ENCODE measurements at places on chromosomes 5 and 9. TPM values are rescaled to one million over a fixed set of nuclear protein-coding genes. Genes with fewer than 3 reads are reported as not detected.

MTRR gene
- 45.5 TPM for total RNA-seq

PRKACG gene
- not detected for total RNA-seq

GRCh38 chr5:159704160-159704559 lies 212.1 kb upstream of the ADRA1B start:
- H3K27ac ChIP-seq, result no peak overlapping the region
- no peak overlapping the region for H3K4me3 ChIP-seq
- H3K27me3 ChIP-seq, result no peaks in the 10 kb centered on the region
- H3K4me1 ChIP-seq, result no peaks in the 10 kb centered on the region
- no peaks in the 10 kb centered on the region for H3K36me3 ChIP-seq

GRCh38 chr5:170219615-170220014 lies 13.2 kb upstream of the C5orf58 start:
- no peaks in the 10 kb centered on the region for H3K27me3 ChIP-seq
- H3K27ac ChIP-seq, result no peak overlapping the region
- DNase-seq, result no peak
- no peaks in the 10 kb centered on the region for H3K36me3 ChIP-seq

DNA sequence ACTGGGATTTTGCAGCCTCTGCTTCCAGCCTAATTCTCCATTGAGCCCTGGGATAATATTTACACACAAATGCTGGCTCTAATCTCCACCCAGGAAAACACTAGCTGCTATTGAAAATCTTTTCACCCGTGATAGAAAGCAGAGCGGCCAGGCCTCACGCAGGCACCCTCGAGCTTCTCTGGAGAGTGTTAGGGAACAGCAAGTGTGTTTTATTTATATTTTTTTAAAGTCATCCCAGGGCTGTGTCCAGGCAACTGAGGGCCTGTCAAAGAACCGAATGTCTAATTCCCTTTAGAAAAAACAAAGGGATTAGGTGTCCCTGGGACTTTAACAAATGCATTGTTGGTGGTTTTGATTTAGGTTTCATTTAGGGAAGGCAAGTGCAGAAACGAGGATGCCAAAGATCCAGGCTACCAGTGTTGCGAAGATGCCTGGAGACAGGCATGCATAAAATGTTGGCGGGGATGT lies 51.2 kb upstream of the SPRY4 start:
- H3K4me1 ChIP-seq, result no peaks in the 10 kb centered on the region
- no peak for DNase-seq
- H3K4me3 ChIP-seq, result no peak overlapping the region
- H3K27ac ChIP-seq, result no peak overlapping the region
- no peaks in the 10 kb centered on the region for H3K27me3 ChIP-seq
- H3K36me3 ChIP-seq, result no peaks in the 10 kb centered on the region

- no peak for DNase-seq
- no peak overlapping the region for H3K27ac ChIP-seq
- no peaks in the 10 kb centered on the region for H3K36me3 ChIP-seq
- H3K4me3 ChIP-seq, result no peak overlapping the region
Observed at GRCh38 chr5:102863058-102863457, 108.0 kb downstream of the PAM start.

ARHGEF39 gene
- total RNA-seq, result 0.75 TPM

ZNF367 gene
- total RNA-seq, result 1.3 TPM

APBA1 gene
- total RNA-seq, result 8.0 TPM

DNA sequence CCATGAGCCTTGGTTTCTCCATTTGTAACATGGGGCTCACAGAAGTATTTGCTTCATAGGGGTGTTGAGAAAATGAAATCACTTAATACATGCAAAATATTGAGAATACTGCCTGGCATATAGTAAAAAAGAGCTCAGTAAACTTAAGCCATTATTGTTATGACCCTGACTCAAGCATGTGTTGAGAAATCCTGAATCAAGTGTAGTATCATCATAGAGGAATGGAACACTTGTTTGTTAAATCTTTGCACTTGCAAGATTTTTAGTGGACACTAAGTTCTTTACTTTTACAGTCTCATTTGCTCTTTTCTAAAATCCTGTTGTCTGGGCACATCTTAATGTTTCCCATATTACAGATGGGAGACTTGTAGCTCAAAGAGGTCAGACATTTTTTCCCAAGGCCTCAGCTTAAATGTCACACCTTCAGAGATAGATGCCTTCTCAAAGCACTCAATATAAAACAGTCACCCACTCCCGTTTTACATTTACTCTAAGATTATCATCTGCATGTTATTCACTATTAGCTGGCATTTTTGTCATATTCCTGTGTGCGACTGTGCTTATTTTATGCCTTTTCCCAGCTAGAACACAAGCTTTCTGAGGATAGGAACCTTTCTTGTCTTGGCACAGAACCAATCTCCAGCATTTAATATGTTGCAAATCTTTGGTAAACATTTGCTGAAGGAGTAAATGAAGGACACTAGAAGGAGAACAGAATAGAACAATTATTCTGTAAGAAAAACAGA lies 250.0 kb upstream of the TNC start:
- no peak overlapping the region for H3K4me3 ChIP-seq
- no peak overlapping the region for H3K27ac ChIP-seq
- DNase-seq, result no peak
- H3K4me1 ChIP-seq, result no peaks in the 10 kb centered on the region

FANCC gene
- total RNA-seq, result 5.7 TPM

DNA sequence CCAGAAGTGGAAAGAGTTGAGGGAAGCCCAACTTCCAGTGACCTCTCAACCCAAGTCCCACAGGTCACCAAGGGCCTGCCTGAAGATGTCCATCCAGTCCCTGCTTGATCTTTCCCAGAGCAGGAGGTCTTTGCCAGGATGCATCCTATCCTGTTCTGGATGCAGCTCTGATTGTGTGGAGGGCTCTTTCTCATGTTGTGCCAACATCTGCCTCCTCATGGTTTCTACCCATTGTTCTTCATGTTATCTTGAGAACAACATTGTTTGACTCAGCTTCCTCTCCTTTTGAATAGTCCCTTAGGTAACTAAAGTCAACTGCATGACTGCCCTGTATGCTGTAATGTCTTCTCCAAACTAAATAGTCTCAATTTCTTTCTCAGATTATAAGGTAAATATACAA lies 169.3 kb downstream of the CCDC192 start:
- DNase-seq, result no peak
- no peak overlapping the region for H3K4me3 ChIP-seq
- no peaks in the 10 kb centered on the region for H3K36me3 ChIP-seq
- no peak overlapping the region for H3K27ac ChIP-seq

DNA sequence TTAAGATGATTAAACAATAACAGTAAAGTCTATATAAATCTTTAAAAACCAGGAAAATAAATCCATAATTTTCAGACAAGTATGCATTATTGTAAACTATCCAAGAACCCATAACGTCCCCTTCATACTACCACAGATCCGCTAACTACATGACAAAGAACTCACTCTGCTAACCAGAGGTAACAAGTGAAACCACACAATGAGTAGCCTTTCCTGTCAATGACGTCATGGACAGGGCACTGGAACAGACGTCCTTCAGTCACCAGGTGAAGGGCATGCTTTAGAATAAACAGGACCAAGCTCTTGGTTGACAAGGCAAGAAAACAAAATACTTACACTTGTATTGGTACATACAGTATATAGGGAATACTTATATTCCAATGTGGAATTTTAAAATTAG lies 45.2 kb downstream of the RNF130 start:
- no peaks in the 10 kb centered on the region for H3K27me3 ChIP-seq
- H3K4me1 ChIP-seq, result no peaks in the 10 kb centered on the region
- H3K27ac ChIP-seq, result no peak overlapping the region
- no peak for DNase-seq
- H3K36me3 ChIP-seq, result peaks cover 3% of the 10 kb centered on the region
- H3K4me3 ChIP-seq, result no peak overlapping the region

CCL27 gene
- not detected for total RNA-seq

- H3K36me3 ChIP-seq, result no peaks in the 10 kb centered on the region
- H3K27ac ChIP-seq, result peak overlapping the region; percentile 91
- H3K27me3 ChIP-seq, result no peaks in the 10 kb centered on the region
- DNase-seq, result no peak
- H3K4me1 ChIP-seq, result peaks cover 21% of the 10 kb centered on the region
Observed at GRCh38 chr9:121282277-121283079, 14.5 kb downstream of the GSN start.

DNA sequence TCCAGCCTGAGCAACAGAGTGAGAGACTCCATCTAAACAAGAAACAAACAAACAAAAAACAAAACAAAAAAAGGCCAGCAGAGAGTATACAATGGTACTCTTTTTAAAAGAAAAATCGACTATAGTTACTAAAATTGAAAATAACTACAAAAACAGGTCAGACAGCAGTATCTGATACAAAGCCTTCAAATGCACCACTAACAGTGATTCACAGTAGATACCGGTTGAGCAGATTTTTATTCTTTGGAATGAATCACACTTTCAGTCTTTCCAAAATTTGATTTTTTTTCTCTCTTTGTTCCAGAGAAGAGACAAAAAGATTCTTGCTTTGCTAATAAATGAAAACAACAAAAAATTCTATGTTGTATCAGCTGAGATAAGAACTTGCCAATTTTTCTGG lies 36.9 kb downstream of the ROR2 start:
- H3K4me3 ChIP-seq, result no peak overlapping the region
- no peaks in the 10 kb centered on the region for H3K36me3 ChIP-seq
- no peaks in the 10 kb centered on the region for H3K4me1 ChIP-seq
- no peak overlapping the region for H3K27ac ChIP-seq
- no peaks in the 10 kb centered on the region for H3K27me3 ChIP-seq
- no peak for DNase-seq

GRCh38 chr5:115892021-115892420 lies 50.3 kb downstream of the AP3S1 start:
- H3K27me3 ChIP-seq, result no peaks in the 10 kb centered on the region
- H3K4me1 ChIP-seq, result no peaks in the 10 kb centered on the region
- no peak overlapping the region for H3K4me3 ChIP-seq

DNA sequence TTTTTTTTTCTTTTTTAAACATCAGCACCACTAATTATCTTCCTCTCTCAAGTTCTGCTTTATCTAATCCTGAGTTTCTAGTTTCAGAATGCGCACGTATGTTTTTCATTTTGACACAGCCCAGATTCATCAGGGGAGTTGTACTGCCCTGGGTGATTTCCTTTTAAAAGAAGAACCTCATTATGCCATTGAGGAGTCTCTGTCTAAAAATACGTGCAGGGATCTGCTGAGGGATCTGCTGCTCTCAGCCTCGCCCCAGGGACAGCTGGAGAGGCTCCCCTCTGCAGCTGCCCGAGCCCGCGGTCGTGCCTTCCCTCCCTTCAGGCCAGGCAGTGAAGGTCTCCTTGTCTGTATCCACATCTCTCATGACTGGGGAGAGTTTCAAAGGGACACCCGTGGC lies 273.1 kb downstream of the ARHGEF28 start:
- no peak overlapping the region for H3K27ac ChIP-seq
- DNase-seq, result no peak
- H3K4me3 ChIP-seq, result no peak overlapping the region
- H3K36me3 ChIP-seq, result peaks cover 2% of the 10 kb centered on the region
- H3K27me3 ChIP-seq, result no peaks in the 10 kb centered on the region

- peak; percentile 70 for DNase-seq
- H3K4me3 ChIP-seq, result no peak overlapping the region
- H3K4me1 ChIP-seq, result no peaks in the 10 kb centered on the region
- H3K27me3 ChIP-seq, result no peaks in the 10 kb centered on the region
- no peak overlapping the region for H3K27ac ChIP-seq
Observed at GRCh38 chr5:176545737-176546509, 3.2 kb upstream of the CDHR2 start.

GRCh38 chr5:31066655-31067328 lies 126.7 kb upstream of the CDH6 start:
- H3K4me1 ChIP-seq, result peaks cover 3% of the 10 kb centered on the region
- DNase-seq, result no peak
- H3K27ac ChIP-seq, result no peak overlapping the region
- no peaks in the 10 kb centered on the region for H3K27me3 ChIP-seq

- no peaks in the 10 kb centered on the region for H3K27me3 ChIP-seq
- no peak overlapping the region for H3K4me3 ChIP-seq
- peaks cover 7% of the 10 kb centered on the region for H3K4me1 ChIP-seq
- no peaks in the 10 kb centered on the region for H3K36me3 ChIP-seq
- no peak for DNase-seq
- H3K27ac ChIP-seq, result no peak overlapping the region
Observed at GRCh38 chr5:143314659-143315058, 88.8 kb downstream of the NR3C1 start.

GPR150 gene
- total RNA-seq, result 0.23 TPM

DNA sequence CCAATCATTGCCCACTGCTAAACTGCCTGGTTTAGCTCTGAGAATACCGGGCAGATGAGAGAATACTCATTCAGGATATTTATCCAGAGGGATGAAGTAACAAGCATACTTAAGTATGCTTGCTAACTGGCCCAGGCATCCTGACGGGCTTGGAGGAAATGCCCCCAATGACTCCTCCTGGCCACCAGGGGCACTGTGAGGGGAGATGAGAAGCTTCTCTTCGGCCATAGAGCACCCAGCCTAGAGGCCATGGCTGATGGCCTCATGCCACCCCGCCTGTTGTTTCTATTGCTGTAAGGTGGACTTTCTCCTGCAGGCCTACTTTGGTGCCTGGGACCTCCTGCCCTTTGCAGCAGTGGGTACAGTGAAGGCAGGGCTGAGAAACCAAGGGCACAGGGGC lies 134.5 kb upstream of the FSTL4 start:
- no peaks in the 10 kb centered on the region for H3K27me3 ChIP-seq
- H3K4me1 ChIP-seq, result no peaks in the 10 kb centered on the region
- H3K27ac ChIP-seq, result no peak overlapping the region
- DNase-seq, result no peak
- no peak overlapping the region for H3K4me3 ChIP-seq

GRCh38 chr5:154218786-154219185 lies 28.3 kb downstream of the GALNT10 start:
- H3K36me3 ChIP-seq, result no peaks in the 10 kb centered on the region
- H3K27me3 ChIP-seq, result no peaks in the 10 kb centered on the region
- no peak overlapping the region for H3K4me3 ChIP-seq
- DNase-seq, result no peak
- peaks cover 4% of the 10 kb centered on the region for H3K4me1 ChIP-seq

PCDHB4 gene
- 6.2 TPM for total RNA-seq

SNX2 gene
- 86.8 TPM for total RNA-seq

DNA sequence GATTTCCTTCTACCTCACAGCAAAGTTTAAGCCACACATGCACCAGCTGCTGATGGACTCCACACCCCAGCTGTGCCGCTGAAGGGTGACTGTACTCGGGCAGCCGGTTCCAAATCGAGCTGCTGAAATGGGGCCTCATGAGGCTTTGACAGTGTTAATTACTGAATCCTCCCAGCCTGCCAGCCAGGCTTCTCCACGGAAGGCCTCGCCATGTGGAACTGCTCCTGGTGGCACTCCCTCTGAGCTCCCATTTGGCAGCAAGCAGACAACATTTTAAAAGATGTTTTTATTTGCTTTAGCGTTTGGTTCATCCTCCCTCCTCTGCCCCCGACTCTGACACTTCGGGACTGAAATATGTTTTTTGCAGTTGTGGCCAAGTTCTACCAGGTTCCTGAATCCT lies 479.4 kb upstream of the MPDZ start:
- H3K4me1 ChIP-seq, result no peaks in the 10 kb centered on the region
- H3K27ac ChIP-seq, result no peak overlapping the region
- H3K27me3 ChIP-seq, result no peaks in the 10 kb centered on the region
- H3K4me3 ChIP-seq, result no peak overlapping the region
- H3K36me3 ChIP-seq, result no peaks in the 10 kb centered on the region
